ENCODE measurements at places on chromosomes 5 and 9. TPM values are rescaled to one million over a fixed set of nuclear protein-coding genes. Genes with fewer than 3 reads are reported as not detected.

The NOXA1 gene
- 0.53 TPM for total RNA-seq

The CKMT2 gene
- total RNA-seq: not detected

The GOLGA1 gene
- 19.0 TPM for total RNA-seq

The GAS1 gene
- total RNA-seq: 0.07 TPM

DNA sequence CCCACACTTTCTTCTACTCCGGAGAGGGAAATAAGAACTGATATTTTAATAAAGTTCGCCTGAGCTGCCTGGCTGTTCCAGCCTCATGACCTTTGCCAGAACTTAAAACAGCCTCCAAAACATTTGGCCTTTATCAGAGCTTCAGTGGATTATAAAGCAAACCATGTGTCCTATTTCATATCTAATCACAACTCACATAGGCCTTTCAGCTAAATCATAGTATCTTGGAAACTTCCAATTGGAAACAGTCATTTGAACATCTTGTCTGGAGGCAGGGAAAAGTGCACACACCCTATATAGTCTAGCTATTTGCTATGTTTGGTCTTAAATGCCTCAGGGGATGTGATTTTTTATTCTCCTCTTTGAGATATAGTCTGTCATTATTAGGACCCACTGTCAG lies 46.0 kb upstream of the FREM1 start:
- no peaks in the 10 kb centered on the region for H3K27me3 ChIP-seq
- H3K27ac ChIP-seq: no peak overlapping the region
- no peak overlapping the region for H3K4me3 ChIP-seq
- no peak for DNase-seq
- peaks cover 6% of the 10 kb centered on the region for H3K4me1 ChIP-seq
- H3K36me3 ChIP-seq: no peaks in the 10 kb centered on the region

DNA sequence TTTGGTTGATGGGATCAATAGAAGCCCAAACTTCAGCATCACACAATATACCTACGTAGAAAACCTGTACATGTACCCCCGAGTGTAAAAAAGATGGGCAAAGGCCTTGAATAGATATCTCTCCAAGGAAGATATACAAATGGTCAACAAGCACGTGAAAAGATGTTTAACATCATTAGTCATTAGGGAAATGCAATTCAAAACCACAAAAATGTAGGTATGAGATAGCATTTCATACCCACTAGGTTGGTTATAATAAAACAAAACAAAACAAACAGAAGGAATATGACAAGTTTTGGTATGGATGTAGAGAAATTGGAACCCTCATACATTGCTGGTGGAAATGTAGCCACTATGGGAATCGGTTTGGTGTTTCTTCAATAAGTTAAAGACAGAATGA lies 33.1 kb upstream of the PPARGC1B start:
- H3K4me3 ChIP-seq: no peak overlapping the region
- peaks cover 48% of the 10 kb centered on the region for H3K27me3 ChIP-seq
- H3K36me3 ChIP-seq: no peaks in the 10 kb centered on the region

- no peaks in the 10 kb centered on the region for H3K36me3 ChIP-seq
- DNase-seq: no peak
- no peaks in the 10 kb centered on the region for H3K4me1 ChIP-seq
- H3K27me3 ChIP-seq: no peaks in the 10 kb centered on the region
- no peak overlapping the region for H3K4me3 ChIP-seq
Measured at GRCh38 chr5:32771037-32771436, 59.9 kb downstream of the NPR3 start.

- H3K36me3 ChIP-seq: peaks cover 22% of the 10 kb centered on the region
- no peak overlapping the region for H3K4me3 ChIP-seq
- peaks cover 44% of the 10 kb centered on the region for H3K4me1 ChIP-seq
- H3K27ac ChIP-seq: peak overlapping the region; percentile 56
Measured at GRCh38 chr5:76177978-76178377, 94.8 kb downstream of the SV2C start.

- no peaks in the 10 kb centered on the region for H3K27me3 ChIP-seq
- no peaks in the 10 kb centered on the region for H3K36me3 ChIP-seq
- H3K4me3 ChIP-seq: no peak overlapping the region
- H3K27ac ChIP-seq: no peak overlapping the region
- peaks cover 11% of the 10 kb centered on the region for H3K4me1 ChIP-seq
- no peak for DNase-seq
Measured at GRCh38 chr9:133510926-133511505, 13.7 kb downstream of the MYMK start.

GRCh38 chr5:114435885-114436299 lies 74.0 kb downstream of the KCNN2 start:
- no peaks in the 10 kb centered on the region for H3K27me3 ChIP-seq
- H3K36me3 ChIP-seq: no peaks in the 10 kb centered on the region
- no peaks in the 10 kb centered on the region for H3K4me1 ChIP-seq
- no peak overlapping the region for H3K4me3 ChIP-seq
- DNase-seq: no peak

- H3K36me3 ChIP-seq: no peaks in the 10 kb centered on the region
- no peaks in the 10 kb centered on the region for H3K27me3 ChIP-seq
- no peak for DNase-seq
- H3K4me3 ChIP-seq: no peak overlapping the region
- no peaks in the 10 kb centered on the region for H3K4me1 ChIP-seq
Measured at GRCh38 chr5:124876566-124876965, 130.1 kb upstream of the ZNF608 start.

Measured in activated CD8-positive, alpha-beta memory T cell treated with anti-CD3 and anti-CD28 coated beads, Interleukin-2, amount 10 ng/mL, durations not matched to agents 7 days and 5 days (primary cell).